Suprapubic skin (tissue), 4 donors: ENCODE measurements at places on chromosomes 4 and X. TPM values are rescaled to one million over a fixed set of nuclear protein-coding genes. Genes with fewer than 3 reads are reported as not detected.

GRCh38 chr4:52954560-52955170 is 92.5 kb downstream of the RASL11B start:
- no peaks in the 10 kb centered on the region for H3K36me3 ChIP-seq
- H3K27ac ChIP-seq: no peak overlapping the region
- H3K4me1 ChIP-seq: peaks cover 4% of the 10 kb centered on the region
- H3K4me3 ChIP-seq: no peak overlapping the region

DNA sequence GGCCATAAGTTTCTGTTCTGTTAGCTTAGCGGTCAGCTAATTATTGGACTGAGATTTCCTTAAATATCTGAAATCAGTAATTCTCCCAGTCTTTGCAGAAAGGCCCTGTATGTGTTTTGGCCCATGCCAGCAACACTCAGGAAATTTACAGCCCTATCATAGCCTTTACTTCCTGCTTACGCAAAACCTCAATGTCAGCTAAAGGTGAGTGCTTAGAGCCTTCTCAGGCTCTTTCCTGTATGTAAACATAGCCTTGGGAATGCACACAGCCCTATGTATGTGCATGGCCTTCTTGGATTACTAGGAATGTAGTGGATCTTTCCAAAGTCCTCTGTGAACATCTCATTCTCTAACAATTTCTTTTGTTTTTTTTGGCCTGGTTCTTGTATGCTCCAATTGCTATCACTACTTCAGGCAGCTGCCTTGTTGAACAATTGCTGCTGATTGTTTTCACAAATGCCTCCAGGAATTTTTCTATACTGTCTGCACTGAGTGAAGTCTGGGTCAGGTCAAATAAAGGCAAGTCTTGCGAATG is 200.0 kb downstream of the PPP1R2C start:
- no peak overlapping the region for H3K27ac ChIP-seq
- H3K27me3 ChIP-seq: no peaks in the 10 kb centered on the region
- no peaks in the 10 kb centered on the region for H3K36me3 ChIP-seq
- DNase-seq: no peak
- H3K4me3 ChIP-seq: no peak overlapping the region
- H3K4me1 ChIP-seq: no peaks in the 10 kb centered on the region

- no peak for DNase-seq
- no peak overlapping the region for H3K27ac ChIP-seq
- H3K4me3 ChIP-seq: no peak overlapping the region
- H3K4me1 ChIP-seq: no peaks in the 10 kb centered on the region
- H3K36me3 ChIP-seq: no peaks in the 10 kb centered on the region
- no peaks in the 10 kb centered on the region for H3K27me3 ChIP-seq
Observed at GRCh38 chr4:38396845-38397547, 267.0 kb upstream of the KLF3 start.

DNA sequence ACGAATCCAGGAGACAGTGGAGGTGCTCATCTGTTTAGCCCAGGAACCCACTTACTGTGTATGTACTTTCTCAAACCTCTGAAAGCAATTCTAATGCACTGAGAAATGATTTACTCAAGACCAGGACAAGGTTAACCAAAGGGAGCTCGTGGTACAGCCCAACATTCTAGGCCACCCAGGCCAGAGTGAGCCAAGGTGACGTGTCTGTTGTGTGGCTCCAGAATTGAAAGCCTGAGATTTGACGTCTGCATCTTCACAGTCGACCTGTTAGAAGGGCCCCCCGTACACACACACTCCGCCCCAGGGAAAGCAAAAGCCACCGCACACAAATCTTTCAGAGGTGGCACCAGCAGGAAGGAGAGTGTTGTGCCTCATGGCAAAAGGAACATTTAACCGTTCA is 2.3 kb downstream of the MAP3K15 start:
- H3K4me1 ChIP-seq: peaks cover 5% of the 10 kb centered on the region
- no peaks in the 10 kb centered on the region for H3K36me3 ChIP-seq
- no peak overlapping the region for H3K27ac ChIP-seq
- no peak for DNase-seq

DNA sequence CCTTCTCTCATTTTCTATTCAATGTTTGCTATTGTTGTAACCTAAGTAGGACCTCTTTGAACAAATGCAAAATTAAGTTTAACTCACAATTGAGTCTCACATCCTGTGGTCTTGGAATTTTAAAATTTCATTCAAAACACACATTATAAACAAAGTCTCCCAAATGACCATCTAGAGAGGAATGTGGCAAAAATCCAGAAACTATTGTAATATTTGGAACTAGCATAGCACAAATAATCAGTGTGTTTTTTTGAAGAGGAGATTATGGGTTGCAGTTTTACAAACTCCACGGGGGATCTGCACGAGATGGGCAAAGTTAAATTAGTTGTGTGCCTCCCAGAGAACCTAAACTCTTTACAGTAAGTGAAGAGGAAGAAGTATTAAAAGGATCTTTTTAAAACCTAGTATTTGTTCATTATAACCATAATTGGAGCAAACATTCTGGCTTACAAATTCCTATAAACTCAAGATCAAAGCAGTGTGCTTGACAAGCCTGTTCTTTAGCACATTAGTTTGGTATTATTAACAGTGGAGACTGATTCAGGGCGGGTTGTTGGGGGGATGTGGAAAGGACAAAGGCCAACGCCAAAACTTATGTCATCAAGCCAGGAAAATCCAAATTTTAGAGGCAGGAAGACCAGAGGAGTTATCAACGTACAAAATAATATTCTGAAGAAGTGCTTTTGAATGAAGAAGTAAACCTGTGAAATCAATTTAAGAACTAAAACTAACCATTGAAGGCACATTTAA is 22.4 kb upstream of the RBPJ start:
- H3K36me3 ChIP-seq: no peaks in the 10 kb centered on the region
- no peak overlapping the region for H3K4me3 ChIP-seq
- peak overlapping the region; percentile 43 for H3K27ac ChIP-seq
- no peak for DNase-seq

- H3K27me3 ChIP-seq: no peaks in the 10 kb centered on the region
- no peaks in the 10 kb centered on the region for H3K36me3 ChIP-seq
- no peak for DNase-seq
- no peak overlapping the region for H3K4me3 ChIP-seq
Observed at GRCh38 chrX:116749943-116750342, 287.2 kb upstream of the CT83 start.

GRCh38 chr4:16205298-16206164 is 20.7 kb downstream of the TAPT1 start:
- H3K27ac ChIP-seq: no peak overlapping the region
- H3K36me3 ChIP-seq: peaks cover 15% of the 10 kb centered on the region
- peaks cover 10% of the 10 kb centered on the region for H3K4me1 ChIP-seq
- no peak for DNase-seq
- no peaks in the 10 kb centered on the region for H3K27me3 ChIP-seq

DNA sequence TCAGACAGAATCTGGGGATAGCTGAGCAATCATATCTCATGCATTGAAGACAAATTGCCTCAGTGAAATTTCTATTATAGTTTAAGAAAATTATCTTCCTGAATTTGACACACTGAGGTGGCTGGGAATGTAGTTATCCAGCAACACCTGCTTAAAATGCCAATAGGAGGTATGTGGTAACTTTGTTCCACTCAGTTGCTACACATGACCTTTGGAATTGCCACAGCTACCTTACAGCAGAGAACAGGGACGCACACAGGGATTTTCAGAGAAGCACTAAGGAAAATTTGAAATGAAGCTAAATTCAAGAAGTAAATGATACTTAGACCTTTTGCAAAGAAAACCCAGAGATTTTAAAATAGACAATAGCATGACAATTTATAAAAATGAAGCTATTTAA is 264.6 kb downstream of the IL1RAPL1 start:
- H3K4me1 ChIP-seq: no peaks in the 10 kb centered on the region
- no peak overlapping the region for H3K27ac ChIP-seq
- H3K36me3 ChIP-seq: no peaks in the 10 kb centered on the region
- no peak for DNase-seq

DNA sequence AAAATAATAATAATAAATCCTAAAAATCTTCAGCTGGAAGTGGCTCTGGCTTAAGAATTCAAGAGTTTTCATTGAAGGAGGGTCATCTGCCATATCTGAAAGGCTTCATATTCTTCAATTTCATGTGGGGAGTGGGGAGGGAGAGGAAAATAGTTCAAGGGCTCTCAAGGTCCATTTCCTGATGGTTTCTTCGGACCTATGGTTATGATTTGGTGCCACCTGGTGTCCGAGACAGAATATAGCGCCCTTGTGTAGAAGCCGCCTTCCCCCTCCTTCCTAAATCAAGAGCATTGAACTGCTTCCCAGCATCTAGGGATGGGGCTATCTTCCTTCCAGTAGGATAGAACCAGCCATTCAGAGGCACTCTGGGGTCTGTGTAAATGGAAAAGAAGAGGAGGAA is 34.3 kb downstream of the NLGN3 start:
- no peaks in the 10 kb centered on the region for H3K36me3 ChIP-seq
- H3K27ac ChIP-seq: no peak overlapping the region
- H3K4me1 ChIP-seq: peaks cover 8% of the 10 kb centered on the region
- no peak for DNase-seq
- no peaks in the 10 kb centered on the region for H3K27me3 ChIP-seq

DNA sequence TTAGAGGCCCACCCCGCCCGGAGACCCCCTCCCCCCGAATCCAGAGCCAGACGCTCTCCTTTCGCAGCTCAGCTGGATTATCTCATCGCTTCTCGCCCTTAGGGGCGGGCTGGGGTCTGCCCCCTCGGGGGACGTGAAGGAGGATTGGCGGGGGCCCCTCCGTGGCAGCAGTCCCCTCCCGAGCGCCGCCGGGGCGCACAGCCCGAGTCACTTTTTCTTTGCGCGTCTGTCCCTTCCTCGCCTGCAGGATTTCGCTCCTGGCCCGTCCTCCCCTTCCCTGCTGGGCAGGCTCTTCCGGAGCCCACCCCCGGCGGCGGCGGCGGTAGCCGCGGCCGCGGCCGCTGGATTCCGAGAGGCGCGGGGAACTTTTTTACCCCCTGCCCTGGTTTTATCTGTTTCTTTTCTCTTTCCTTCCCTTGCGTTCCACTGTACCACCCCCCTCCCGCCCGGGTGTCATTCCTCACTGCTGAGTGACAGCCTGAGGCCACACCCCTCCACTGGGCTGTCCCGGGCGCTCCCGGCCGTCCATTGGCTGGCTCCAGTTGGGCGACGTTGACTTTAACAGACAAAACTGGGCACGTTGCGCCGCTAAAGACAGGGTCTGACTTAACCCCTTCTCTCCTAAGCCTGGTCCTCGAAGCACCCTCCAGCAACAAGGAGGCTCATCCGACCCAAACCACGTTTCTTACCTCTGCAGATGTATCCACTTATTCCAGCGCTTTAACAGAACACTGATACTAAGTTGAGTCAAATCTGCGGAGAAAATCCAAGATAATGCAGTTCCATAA is 492 bp upstream of the NKX3-2 start:
- H3K27me3 ChIP-seq: peaks cover 100% of the 10 kb centered on the region
- no peaks in the 10 kb centered on the region for H3K36me3 ChIP-seq
- H3K4me1 ChIP-seq: peaks cover 69% of the 10 kb centered on the region

DNA sequence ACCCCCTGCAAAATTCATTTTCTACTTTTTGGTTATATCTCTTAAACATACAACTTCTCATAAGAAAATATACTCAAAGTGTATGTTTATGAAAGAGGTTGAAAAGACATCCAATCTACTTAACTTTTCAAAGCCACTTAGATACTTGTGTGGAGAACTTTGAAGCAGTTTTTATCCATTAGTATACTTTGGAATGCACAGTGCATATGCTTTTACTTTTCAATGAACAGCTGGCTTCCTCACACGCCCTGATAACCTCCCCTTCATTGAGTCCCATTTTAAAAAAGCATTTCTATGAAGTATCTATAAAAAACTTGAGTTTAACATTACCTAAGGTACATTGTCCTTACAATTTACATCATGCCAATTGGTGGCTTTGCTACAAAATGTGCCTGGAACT is 73.8 kb downstream of the VEGFC start:
- no peak for DNase-seq
- no peak overlapping the region for H3K27ac ChIP-seq
- H3K4me3 ChIP-seq: no peak overlapping the region
- no peaks in the 10 kb centered on the region for H3K27me3 ChIP-seq
- H3K4me1 ChIP-seq: no peaks in the 10 kb centered on the region

DNA sequence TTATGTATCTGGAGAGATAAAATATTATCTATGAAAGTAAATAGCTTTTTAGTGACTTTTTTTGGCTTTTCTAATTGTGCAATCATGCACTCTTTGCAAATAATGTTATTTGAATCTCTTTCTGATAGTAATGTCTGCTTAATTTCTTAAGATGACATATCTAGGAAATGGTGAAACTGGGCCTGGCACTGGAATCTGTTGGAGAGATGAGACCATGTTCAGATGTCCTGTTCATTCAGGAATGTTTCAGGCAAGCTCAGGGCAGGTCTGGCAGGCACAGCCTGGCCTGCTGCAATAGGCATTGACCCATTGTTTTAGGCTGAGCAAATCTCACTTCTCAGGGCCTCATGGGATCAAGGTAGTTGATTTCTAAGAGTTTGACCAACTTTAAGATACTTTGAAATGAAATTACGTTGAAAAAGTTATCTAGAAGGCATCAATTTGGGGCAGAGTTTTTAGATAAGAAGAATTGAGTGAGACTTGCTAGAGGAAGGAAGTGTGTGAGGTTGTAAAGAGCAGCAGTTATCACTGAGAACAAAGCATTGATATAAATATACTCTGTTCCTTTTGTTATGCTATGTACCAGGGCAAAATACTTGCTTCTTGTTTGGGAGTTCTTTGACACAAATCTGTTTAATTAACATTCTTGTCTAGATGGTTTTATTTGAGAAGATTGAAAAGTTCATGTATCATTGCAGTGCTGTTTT is 133.0 kb upstream of the LEF1 start:
- no peak overlapping the region for H3K4me3 ChIP-seq
- H3K27me3 ChIP-seq: no peaks in the 10 kb centered on the region
- H3K4me1 ChIP-seq: no peaks in the 10 kb centered on the region
- DNase-seq: no peak
- H3K36me3 ChIP-seq: no peaks in the 10 kb centered on the region
- no peak overlapping the region for H3K27ac ChIP-seq

GRCh38 chrX:28022371-28022770 is 41.1 kb upstream of the DCAF8L1 start:
- no peaks in the 10 kb centered on the region for H3K27me3 ChIP-seq
- H3K36me3 ChIP-seq: no peaks in the 10 kb centered on the region
- H3K27ac ChIP-seq: no peak overlapping the region

DNA sequence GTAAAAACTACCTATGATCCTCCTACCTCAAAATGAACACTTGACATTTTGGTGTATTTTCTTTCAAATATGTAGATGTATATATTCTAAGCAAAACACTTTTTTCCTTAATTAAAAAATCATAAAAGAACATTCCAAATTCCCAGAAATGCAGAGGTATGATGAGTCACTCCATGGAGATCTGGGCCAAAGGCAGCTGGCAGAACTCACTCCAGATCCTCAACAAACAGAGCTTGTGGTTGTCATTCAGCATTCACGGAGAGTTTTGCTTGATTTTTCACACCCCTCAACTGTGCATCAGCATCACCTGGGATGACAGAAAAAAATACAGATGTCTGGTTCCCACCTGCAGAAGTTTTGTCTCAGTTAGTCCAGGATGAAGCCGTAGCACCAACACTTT is 144.6 kb downstream of the KIT start:
- no peaks in the 10 kb centered on the region for H3K27me3 ChIP-seq
- H3K4me1 ChIP-seq: peaks cover 2% of the 10 kb centered on the region
- no peak for DNase-seq

Gene NPY2R
- total RNA-seq: not detected

Gene SMPX
- total RNA-seq: not detected

Gene HSFX3
- total RNA-seq: not detected

Gene MAGEA11
- not detected for total RNA-seq

Gene SULT1E1
- 68.6 TPM for total RNA-seq

Gene ASB9
- 0.49 TPM for total RNA-seq

Gene SPACA5
- not detected for total RNA-seq

Gene STS
- 5.4 TPM for total RNA-seq

Gene RIBC1
- total RNA-seq: 0.38 TPM

Gene NAA11
- total RNA-seq: not detected

Gene TRIM60
- total RNA-seq: not detected

Gene GAGE2A
- total RNA-seq: not detected

Gene BCORL1
- total RNA-seq: 7.1 TPM
